Lower lobe of right lung (tissue), 2 donors: ENCODE measurements at places on chromosomes 5 and 9. TPM values are rescaled to one million over a fixed set of nuclear protein-coding genes. Genes with fewer than 3 reads are reported as not detected.

The C5orf58 gene
- not detected for total RNA-seq

The CD274 gene
- total RNA-seq, result 16.5 TPM

The MLANA gene
- not detected for total RNA-seq

The SLC6A19 gene
- not detected for total RNA-seq

The FOXD4L4 gene
- total RNA-seq, result 0.77 TPM

The PCDHGB7 gene
- 15.9 TPM for total RNA-seq

The FBXL7 gene
- total RNA-seq, result 8.0 TPM

The PTPA gene
- 100 TPM for total RNA-seq

The MYMK gene
- total RNA-seq, result not detected

The GNAQ gene
- 130 TPM for total RNA-seq

The PLCXD3 gene
- 2.8 TPM for total RNA-seq
